NCI-H524 (cell line): ENCODE measurements at places on chromosomes 3 and 15.

DNA sequence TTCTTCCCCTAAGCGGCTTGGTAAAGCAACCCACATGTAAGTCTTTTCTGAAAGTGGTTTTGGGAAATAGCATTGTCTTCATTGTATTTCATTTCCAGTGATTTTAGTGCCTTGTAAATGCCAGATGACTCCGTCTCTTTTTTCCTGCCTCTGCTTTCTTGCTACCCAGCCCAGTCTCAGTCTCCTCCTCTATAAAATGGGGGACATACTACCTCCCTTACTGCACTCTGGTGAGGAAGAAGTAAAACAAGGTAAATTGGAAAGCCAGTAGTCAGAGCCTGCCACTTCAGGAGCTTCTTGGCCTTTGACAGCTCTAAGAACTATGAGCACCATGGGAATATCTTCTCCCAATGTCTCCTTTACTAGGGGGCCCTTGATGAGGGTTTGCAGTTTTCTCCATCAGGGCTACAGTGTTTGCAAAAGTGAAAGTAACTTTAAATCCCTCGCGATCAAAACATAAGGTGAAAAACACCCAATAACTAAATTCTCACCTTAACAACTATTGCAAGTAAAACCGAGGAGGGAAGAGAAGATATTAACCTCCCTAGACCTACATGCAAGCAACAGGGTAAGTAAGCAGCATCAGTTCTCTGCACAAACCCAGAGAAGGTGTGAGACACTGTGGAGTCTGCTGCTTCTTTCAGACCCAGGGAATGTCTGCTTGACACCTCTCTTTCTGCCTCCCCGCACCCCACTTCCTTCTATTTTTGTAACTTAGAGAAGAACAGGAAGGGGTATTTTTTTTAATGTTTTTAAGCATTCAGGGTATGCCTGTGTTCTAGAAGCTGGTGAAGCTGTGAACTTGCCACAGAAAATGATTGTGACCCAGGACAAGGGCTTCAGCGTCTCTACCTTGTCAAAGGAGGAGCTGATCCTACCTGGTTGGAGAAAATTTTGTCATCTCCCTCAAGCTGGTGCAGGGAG, 159.1 kb upstream of the EOMES start:
- no peak for DNase-seq

DNA sequence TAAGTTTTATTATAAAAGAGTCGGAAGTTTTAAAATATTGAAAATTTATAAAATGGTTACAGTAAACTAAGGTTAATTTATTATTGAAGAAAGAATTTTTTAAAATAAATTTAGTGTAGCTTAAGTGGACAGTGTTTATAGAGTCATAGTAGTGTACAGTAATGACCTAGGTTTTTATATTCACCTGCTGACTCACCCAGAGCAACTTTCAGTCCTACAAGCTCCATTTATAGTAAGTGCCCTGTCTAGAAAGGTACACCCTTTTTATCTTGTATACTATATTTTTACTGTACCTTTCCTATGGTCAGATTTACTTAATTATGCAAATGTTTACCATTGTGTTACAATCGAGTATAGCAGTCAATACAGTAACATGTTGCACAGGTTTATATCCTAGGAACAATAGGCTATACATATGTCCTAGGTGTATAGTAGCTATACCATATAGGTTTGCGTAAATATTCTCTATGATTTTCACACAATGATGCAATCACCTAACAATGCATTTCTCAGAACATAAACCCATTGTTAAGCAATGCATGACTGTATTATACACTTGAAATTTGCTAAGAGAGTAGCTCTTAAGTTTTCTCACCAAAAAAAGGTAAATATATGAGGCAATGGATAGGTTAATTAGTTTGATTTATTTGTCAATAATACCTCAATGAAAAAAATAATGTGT, 106.9 kb upstream of the CD96 start:
- DNase-seq, result no peak

DNA sequence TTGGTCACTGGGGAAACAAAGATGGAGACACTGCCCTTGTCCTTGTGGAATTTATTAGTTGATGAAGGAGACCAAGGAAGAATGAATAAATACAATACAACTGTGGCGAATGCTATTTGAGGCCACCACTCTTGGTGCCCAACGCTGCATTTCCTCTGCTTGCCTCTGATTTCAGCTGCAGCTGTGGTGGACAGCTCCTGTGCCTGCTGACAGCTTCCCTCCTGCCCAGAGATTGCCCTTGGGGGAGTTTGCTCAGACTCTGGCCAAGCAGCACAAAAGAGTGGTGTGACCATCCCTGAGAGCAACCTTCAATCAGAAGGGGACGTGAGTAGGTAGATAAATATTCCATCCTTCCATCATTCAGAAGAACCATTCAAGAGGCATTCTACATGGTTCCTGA, 64.6 kb upstream of the FHIT start:
- no peak for DNase-seq

DNA sequence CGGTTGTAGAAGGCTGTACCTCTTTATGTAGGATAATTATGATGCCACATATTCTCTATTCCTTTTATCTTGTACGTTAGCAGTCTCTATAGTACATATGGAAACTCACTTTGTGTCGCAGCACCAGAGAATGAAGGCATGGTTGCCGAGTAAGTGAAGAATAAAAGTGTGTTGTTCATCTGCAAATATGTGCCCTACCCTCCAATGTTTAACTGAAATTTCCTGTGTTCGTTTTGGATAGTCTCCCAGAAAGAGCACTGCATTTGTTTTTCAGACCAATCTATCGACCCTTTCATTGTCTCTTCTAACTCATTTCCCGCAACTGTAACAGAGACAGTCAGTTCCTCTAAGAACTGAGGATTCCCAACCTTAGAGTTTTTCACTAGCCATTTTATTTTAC, 592.8 kb downstream of the TUSC7 start:
- no peak for DNase-seq

DNA sequence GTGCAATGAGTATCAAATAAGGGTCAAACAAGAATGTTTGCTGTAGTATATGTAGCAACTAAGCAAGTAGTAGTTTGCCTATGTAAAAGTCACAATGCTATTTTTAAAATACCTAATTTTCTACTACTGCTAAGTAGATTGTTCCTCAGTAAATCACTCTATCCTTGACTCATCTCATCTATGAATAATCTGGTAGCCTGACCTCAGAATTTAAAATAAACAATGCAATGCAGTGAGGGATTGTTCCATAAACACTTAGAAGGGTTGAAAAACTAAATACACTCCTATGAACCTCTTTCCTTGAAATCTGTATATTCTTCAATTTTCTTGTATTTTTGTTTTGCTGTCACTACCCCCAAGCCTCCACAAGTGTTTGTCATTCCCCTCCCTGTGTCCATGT, 253.3 kb downstream of the TBC1D5 start:
- DNase-seq, result no peak

DNA sequence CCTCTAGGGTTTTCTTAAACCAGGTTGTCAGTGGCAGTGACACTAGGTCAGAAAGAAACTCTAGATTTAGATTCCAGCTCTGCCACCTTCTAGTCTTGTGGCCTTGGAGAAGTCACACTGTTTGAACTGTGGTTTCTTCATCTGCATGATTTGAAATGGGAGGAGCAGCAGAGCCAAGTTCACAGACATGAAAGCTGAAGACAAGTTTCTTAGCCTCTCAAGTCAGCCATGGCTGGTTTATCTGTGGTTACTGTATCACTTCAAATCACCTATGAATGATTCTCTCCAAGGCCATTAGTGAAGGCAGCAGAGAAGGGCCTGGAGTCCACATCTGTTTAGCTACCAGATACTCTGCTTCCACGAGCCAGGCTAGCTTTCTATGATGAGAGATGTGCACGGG, 15.6 kb downstream of the CLEC3B start:
- no peak for DNase-seq

DNA sequence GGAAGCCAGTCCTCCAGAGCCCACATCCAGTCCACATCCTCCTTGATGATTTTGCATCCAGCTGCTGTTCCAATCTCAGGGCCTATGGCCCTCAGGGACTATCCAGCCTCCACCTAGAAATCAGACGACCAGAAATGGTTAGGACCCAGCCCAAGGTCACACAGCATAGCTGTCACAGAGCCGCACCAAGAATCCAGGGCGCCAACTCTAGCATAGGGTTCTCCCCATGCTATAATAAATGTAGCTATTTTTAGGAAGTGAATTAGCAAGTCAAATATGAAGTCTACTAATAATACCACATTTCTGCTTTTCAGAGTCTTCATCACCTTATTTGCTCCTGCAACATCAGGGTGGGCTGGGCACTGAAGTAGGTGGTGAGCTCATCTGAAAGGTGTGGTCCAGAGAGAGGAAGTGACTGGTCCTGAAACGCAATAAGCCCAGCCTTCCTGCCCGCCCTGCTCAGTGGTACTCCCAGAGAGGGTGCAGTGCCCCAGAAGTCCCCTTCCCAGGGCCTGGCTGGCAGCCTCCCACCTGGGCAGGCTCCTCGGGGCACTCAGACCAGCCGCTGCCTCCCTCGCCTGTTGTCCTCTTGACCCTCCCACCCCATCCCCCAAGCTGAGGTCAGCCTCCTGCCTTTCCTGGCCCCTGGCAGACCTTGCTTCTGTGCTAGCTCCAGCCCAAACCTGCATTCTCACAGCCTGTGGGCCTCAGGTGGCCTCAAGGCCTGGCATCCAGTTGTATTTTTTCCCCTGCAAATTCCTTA, 17.6 kb upstream of the CYP11A1 start:
- no peak for DNase-seq

DNA sequence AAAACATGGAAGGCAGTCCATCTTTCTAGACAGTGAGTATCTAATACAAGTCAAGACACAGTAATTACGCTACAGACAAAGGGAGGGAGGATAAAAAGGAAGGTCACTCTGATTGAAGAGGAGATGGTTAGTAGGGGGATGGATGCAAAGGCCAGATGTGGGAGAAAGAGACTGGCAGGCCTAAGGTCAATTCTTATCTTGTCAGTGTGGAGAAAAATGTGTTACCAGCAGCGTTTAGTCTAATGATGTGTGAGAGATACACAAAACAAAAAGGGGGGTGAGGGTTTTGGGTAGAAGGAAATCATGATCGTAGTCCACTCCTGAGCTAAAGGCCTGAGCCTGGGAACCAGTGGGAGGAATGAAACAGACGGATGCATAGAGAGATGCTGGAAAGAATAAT, 46.7 kb downstream of the RFTN1 start:
- DNase-seq, result no peak

GRCh38 chr15:48385031-48385830, 54.0 kb downstream of the DUT start:
- DNase-seq, result no peak

DNA sequence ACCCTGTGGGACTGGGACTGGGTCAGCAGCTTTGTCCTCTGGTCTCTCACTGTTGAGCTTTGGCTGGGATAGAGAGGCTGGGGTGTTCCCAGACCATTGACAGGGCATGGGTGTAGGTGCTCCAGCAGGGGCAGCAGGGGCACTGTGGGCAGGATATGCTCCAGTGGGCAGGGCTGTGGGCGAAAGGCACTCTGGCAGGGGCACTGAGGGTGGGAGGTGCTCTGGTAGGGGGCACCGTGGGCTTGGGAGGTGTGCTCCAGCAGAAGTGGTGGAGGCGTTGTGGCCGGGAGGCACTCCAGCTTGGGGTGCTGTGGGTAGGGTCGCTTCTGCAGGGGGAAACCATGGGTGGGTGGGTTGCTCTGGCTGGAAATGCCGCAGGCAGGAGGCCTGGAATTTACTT, 62.1 kb downstream of the LRRC49 start:
- no peak for DNase-seq

- DNase-seq, result peak; percentile 45
These were observed 223.8 kb downstream of the OPA1 start for GRCh38 chr3:193816656-193817311.

GRCh38 chr3:134693226-134693625, 42.4 kb upstream of the KY start:
- no peak for DNase-seq

- no peak for DNase-seq
These were observed 47.6 kb downstream of the IDH2 start for GRCh38 chr15:90054618-90055097.

DNA sequence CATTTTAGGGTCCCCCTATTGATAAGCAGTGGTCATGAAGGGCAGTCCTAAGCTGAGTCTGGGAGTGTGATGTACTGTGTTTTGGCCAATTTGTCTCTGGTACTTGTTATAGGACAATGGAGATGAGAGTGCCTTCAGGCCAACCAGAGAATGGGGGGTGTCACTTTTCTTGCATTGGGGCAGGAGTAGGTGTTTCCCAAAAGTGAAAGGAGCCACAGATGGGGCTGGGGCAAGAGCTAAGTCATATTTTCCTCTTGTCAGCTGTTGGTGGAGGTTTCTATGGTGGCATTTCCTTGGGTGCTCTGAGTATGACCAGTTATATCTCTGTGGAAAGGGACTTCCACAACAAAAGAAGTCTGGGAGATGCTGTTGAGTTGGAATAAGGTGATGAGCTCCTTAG, 24.7 kb upstream of the BSN start:
- DNase-seq, result no peak

GRCh38 chr3:123467046-123467445, 18.2 kb upstream of the ADCY5 start:
- no peak for DNase-seq

DNA sequence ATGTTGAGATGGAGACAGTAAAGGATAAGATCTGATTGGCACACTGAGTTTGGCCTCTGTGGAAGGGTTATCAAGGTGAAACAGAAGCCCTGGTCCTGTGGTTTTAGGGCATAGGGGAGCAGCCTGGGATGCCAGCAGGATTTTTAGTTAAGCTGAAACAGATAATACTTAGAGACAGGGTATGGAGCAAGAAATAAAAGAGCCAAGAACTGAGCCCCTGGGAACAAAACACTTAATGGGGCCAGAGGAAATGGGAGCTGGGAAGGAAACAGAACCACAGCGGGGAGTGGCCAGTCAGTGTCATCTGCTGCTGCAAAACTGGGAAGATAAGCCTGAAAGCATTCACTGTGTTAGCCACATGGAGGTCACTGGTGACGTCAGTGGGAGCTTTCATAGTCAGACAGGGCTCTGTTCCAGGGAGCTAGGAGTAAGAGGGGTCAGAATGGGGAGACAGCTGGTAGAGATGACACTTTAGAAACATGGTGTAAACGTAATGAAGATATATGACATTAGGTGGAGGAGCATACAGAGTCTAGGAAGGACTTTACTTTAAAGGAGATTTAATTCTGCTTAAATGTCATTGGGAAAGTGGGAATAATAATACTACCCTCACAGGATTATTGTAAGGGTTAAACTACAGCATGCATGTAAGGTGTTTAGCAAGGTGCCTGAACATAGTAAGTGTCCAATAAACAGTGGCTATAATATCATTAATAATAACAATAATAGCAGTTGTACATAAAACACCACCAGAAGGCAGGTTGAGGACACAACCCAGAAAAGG, 172.7 kb upstream of the CTNNB1 start:
- no peak for DNase-seq

DNA sequence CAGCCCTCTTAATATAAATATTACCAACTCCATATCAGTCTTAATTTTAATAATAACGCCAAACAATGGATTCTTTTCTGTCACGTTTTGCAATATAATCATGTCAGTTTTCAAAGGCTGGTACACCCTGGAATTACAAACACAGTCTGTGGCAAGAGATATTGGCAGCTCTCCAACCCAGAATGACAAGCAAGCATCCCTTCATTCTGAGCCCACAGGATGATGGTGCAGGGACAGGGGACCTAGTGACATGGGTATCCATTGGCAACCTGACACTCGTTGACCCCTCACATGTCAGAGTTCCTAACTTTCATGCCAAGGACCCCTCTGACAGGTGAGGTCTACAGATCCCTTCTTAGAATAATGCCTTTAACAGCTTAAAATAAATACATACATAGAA, 154.5 kb upstream of the TSC22D2 start:
- peak; percentile 55 for DNase-seq
